ENCODE measurements at places on chromosomes 5 and 9.

DNA sequence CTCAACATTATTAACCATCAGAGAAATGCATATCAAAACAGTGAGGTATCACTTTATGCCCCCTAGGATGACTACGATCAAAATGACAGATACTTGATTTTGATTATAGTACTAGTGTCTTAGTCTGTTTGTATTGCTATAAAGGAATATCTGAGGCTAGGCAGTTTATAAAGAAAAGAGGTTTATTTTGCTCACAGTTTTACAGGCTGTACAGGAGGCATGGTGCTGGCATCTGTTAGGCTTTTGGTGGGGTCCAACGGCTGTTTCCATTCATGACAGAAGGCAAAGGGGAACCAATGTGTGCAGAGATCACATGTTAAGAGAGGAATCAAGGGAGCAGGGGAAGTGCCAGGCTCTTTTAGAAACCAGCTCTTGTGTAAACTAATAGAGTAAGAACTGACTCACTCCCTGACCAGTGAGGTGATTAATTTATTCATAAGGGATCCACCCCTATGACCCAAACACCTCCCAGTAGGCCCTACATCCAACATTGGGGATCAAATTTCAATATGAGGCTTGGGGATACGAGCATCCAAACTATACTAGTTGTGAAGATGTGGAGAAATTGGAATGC lies 16.0 kb upstream of the AFF4 start:
- no peak for DNase-seq

DNA sequence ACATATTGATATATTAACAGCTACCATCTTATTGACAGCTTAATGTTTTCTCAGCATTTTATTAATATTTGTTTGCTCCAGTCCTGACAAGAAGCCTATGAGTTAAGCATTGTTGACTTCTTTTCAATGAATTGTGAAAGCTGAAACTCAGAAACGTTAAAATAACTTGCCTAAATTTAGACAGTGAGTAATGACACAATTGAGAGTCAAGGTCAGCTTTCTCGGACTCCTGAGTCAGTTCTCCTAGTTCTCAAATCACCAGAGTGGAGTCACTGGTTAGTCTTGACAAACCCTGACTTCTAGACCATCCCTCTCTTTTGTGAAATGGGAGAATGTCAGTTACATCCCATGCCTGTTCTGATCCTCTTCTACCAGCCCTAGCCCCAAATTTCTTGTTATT lies 222.7 kb upstream of the ACO1 start:
- no peak for DNase-seq

GRCh38 chr5:158701406-158702177 lies 398.1 kb downstream of the EBF1 start:
- DNase-seq = no peak

- no peak for DNase-seq
Measured at GRCh38 chr5:88145221-88145610, 123.4 kb downstream of the TMEM161B start.

DNA sequence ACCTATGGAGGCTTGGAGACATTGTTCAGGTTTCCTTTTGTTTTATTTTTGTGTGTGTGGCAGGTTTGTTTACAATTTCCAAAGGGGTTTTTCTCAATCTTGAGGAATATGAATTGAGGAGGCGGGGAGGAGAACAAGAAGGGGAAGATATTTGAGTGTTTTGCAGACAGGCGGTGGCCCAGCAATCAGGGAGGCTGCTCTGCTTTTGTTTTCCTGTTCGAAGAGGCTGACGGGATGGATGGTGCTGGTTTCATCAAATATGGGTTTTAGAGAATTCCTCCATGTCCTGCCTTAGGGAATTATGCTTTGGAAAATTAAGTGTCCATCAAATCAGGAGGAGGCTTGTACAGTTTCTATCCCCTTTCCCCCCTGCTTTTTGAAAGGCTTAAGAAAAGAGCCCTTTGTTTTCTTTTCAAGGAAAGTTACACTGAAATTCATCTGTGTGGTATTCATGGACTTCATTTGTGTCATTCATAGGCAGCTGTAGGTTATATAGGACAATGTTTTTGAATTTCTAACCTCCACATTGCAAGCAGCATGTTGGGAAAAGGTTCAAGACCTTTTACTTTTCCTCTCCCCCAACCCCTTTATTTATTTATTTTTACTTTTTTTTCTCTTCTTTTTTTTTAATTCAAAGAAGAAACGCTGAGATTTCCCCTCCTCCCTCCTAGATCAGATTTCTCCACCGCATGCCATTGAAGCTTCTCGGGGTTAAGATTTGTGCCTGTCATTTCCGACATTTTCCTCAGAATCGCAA lies 107.4 kb downstream of the ZNF462 start:
- DNase-seq = no peak

DNA sequence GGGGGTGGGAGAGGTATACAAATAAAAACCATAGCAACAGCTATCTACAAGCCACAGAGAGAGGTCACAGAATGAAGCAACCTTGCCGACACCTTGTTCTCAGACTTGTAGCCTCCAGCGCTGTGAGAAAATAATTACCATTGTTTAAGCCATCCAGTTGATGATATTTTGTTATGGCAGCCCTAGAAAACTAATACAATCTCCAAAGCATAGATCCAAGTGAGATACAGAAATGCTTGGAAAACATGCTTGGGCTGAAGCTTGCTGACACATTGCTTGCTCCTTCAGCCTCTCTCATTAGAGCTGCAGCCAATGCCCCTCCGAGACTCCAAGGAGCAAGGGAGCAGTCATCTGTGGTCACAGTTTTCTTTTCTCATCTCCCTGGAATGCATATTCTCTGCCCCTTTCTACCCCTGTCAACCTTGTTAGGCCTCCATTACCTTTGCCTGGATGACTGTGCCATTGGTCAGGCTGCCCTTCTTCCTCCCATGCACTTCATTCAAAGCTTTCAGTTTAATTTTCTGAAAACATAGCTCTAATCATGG lies 401.4 kb upstream of the KLF4 start:
- DNase-seq = no peak

DNA sequence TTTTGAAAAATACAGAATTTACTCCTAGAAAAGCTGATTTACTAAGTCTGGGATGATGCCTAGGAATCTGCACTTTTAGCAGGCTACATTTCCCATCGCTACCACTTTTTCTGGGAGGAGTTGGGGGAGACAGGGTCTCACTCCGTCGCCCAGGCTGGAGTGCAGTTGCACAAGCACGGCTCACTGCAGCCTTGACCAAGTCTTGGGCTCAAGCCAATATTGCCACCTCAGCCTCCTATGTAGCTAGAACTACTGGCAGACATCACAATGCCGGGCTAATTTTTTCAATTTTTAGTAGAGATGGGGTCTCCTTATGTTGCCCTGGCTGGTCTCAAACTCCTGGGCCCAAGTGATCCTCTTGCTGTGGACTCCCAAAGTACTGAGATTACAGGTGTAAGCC lies 85.9 kb downstream of the NR6A1 start:
- DNase-seq = no peak

GRCh38 chr5:54717459-54717858 lies 199.9 kb downstream of the SNX18 start:
- no peak for DNase-seq

GRCh38 chr9:131277287-131277909 lies 1.1 kb upstream of the FAM78A start:
- DNase-seq = no peak

DNA sequence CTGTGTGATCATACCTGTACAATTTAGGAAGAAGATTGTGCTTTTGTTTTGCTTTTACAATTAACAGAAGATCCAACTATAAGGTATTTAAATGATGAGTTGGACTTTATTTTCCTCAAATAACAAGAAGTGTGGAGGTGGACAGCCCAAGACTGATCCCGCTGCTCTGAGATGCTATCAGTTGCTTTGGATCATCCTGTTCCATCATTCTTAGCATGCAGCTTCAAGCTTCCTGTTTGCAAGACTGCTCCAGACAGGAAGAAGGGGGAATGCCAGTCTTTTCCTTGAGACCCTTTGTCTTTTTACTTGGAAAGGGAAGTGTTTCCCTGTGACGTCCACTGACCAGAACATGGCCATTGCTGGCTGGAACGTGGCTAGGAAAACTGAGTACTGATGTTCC lies 250.8 kb downstream of the ZSWIM6 start:
- DNase-seq = no peak

GRCh38 chr5:150506571-150507473 lies 1.1 kb upstream of the NDST1 start:
- no peak for DNase-seq

- DNase-seq = no peak
Measured at GRCh38 chr5:170632985-170633234, 129.1 kb downstream of the KCNIP1 start.
